Sigmoid colon (tissue), 7 donors: ENCODE measurements at places on chromosomes 6 and 20. TPM values are rescaled to one million over a fixed set of nuclear protein-coding genes. Genes with fewer than 3 reads are reported as not detected.

DNA sequence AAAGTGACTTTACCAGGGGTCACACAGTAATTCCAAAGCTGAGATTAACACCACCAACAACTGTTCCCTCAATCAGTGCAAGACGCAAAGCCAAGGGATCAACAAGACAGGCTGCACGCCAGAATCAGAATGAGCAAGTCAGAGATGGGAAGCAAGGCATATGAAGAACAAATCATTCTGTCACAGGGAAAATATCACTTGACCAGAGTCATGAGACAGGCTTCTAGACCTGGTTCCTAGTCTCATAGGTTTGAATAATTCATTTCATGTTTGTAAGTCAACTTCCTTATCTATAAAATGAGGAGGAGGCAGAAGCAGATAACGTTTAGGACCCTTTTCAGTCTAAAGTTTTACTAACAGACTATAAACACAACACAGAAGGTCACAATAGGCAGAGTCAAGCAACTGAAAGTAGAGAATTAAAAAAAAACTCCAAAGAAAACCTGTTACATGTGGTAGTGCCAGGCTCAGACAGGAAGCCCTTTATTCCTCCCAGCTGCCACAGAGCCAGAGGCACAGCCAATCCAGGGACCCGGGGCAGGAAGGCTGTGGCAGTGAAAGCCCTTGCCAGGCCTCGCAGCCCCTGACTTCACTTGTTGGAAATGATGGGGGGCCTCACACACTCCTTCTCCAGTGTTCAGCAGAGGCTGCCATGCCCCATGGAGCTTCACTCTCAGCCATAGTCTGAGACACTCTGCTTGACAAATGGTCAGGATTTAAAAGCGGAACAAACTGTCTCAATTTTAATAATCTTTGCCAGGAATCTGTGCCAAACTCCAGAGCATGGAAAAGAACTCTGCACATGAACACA, 29.2 kb upstream of the DST start:
- DNase-seq: no peak

DNA sequence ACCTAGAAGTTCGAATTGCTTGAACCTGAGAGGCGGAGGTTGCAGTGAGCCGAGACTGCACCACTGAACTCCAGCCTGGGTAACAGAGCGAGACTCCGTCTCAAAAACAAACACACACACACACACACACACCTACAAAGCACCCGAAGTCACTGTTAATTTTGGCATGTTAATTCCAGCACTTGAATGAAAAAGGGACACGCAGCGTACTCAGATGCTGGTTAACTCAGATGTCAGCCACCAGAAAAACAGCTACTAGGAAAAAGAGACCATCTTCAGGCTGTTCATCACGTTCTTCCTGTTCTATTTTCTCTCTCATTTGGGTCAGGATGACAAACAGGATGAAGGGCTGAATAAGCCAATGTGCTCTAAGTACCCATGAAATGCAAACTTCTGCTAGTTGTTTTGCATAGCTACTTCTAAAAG, 46.9 kb downstream of the BLOC1S5 start:
- DNase-seq: no peak

CEP43 gene
- 12.8 TPM for total RNA-seq

DNA sequence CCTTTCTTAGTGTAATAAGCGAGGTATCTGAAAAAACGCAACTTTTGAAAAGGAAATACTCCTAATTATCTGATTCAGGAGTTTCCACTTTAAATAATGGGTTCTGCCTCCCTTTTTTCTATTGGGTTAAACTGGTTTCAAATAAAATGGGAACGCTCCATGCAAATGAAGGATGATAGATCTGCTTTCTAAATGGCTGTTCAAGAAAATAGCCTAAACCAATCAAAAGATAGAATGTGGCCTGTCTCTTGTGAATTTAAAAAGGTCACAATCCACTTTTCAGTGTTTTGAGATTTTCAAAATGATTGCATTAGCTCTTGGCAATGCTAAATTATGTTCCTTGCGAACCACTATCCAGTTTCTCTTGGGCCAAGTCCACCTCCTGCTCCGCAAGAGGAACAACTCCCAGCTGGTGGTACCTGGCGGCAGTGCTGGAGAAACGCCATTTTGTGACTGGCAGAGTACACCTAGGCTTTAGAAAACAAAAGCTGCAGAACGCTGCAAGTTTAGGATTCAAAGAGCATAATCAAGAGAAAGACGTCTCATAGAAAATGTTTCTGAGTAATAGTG, 56.7 kb downstream of the TRIM38 start:
- no peak for DNase-seq

OR2H1 gene
- not detected for total RNA-seq

HLA-DPA1 gene
- 51.0 TPM for total RNA-seq

DNA sequence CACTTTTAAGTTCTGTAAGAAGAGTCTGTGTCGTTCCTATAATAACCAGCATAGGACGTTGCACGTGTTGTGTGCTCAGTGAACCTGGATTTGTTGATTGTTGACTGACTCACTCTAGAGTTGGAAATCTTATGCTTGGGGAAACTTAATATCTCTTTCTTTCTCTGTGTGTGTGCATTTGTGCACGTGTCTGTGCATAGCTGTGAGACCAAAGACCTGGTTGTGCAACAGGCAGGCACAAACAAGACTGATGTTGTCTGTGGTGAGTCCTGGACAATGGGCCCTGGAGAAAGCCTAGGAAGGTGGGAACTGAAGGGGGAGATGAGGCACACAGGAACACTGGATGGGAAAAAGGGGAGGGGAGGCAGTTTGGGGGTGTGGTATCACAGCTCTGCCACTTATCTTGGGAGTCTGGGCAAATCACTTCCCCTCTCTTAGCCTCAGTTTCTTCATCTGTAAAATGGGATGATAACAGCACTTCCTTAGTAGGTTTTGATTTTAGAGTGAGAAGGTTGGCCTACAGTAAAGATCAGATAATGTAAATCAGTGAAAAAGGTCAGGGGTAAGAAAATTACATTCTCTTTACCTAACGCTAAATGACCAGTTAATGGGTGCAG, 8.4 kb downstream of the CD40 start:
- peak; percentile 4 for DNase-seq

DNA sequence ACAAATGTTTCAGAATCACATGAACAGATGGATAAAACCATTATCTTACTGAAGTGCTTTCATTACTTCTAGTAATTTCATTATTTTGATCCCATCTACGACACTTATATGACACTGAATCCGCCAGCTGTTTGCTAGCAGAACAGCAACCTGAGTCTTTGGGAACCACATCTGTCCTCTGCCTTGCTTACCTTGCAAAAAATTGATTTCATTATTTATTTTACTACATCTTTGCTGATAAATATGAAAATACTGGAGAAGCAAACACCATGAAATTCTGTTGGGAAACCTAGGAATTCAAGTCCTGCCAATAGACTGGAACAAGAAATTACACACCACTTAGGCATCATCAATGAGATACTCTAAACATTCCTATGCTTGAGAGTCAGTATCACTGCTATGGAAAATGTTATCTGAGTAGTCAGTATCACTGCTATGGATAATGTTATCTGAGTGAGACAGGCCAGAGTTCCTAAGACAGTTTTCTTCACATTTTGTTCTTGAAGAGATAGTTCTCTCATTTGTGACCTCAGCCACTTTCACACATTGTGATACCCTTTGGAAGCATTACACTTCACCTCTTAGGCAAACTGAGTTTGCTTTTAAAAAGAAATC, 91.9 kb downstream of the PDE10A start:
- no peak for DNase-seq

DNA sequence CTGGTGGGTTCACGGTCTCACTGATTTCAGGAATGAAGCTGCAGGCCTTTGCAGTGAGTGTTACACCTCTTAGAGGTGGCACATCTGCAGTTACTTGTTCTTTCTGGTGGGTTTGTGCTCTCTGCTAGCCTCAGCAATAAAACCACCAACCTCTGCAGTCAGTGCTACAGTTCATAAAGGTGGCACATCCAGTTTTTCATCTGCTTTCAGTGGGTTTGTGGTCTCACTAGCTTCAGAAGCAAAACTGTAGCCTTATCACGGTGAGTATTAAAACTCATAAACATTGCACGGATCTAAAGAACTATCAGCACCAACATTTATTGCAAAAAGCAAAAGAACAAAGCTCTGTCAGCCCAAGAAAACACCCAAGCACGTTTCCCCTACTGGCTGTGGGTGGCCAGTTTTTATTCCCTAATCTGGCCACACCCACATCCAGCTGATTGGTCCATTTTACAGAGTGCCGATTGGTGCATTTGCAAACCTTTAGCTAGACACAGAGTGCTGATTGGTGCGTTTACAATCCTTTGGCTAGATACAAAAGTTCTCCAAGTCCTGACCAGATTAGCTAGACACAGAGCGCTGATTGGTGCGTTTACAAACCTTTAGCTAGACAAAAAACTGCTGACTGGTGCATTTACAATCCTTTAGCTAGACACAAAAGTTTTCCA, 3.4 kb upstream of the TMEM14C start:
- no peak for DNase-seq

DNA sequence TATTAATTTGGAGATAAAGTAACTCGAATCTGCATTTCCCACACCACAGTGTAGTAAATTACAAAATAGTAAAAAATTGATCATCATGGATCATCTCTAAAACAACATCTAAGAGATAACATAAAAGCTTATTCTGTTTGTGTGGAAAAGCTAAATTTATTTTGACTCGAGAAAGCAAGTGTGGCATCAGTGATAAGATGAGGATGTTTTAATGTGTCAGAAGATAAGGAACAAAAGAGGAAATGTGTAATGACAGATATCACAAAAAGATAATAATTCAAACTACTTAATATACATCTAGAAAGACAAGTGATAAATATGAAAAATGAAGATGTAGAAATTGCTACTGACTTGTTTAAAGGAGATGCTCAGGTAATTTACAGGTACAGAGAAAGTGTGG, 74.1 kb downstream of the DNAH8 start:
- DNase-seq: no peak

DNA sequence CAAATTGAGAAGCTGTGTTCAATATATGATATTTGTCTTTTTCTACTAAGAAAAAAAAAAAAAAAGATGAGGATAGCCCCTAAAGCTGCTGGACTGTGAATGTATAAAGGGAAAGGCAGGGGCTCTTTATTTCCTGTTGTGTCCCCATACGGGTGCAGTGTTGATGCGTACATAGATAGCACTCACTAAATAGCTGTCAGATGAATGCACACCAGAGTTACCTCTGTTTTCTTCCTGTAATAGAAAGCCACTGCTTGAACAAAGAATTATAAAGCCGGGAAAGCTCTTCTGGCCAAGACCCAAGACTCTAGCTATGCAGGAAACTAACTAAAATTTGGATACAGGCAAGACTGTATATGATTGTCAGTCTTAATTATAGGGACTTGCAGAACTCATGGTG, 260.0 kb downstream of the FARS2 start:
- no peak for DNase-seq

UNC5CL gene
- total RNA-seq: 0.36 TPM
